K562 (cell line): ENCODE measurements at places on chromosomes 3 and 15.

DNA sequence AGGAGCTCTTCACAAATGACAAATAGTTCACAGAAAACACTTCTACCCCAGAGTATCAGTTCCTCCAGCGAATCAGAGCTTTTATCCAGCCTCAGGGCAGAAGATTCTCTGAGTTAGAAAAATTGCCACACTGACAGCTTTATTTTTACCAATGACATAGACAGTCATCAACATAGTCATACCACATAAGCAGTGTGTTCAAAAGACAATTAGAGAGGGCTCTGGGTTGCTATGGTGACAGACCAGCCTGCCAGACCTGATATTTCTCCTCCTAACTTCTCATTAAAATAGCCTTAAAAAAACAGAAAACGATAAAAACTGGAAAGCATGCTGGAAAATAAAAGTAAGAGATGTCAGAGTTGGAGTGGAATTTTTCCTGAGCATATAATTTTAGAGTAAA lies 45.9 kb upstream of the COL6A5 start:
- no peak for DNase-seq

- no peak for DNase-seq
Measured at GRCh38 chr15:44596511-44597010, 59.6 kb downstream of the EIF3J start.

DNA sequence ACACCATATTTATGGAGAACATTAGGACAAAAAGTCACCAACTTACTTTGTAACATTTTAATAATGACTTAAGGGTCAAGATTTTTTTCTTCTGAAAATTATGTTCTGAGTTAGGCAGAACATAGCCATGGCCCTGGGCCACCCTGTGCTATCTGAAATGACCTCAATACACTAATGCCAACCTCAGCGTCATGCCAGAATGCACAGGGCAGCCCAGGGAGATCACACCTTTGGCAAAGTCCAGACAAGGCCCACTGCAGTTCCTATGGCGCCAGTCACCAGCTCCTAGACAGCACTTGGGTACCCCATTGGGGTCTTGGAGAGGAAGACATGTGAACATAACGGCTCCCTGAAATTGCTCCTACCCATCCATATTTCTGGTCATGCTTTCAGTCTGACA lies 33.1 kb downstream of the HCLS1 start:
- no peak for DNase-seq

DNA sequence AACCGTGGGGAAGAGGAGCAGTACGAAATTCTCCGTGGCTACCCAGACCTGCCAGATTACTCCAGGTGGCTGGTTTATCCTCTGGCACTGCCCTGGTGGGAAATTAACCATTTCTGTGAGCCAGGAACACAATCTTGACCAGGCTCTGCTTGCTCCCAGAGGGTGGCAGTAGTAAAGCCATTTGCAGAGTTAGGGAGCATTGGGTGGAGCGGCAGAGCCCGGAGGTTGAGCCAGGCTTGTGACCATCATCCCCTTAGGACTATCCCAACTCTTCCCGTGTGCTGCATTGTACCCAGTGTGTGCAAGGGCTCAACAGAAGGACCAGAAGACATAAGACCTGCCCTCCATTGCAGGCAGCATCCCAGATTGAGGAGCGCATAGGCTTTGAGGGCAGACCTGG lies 5.3 kb downstream of the KNG1 start:
- no peak for DNase-seq

DNA sequence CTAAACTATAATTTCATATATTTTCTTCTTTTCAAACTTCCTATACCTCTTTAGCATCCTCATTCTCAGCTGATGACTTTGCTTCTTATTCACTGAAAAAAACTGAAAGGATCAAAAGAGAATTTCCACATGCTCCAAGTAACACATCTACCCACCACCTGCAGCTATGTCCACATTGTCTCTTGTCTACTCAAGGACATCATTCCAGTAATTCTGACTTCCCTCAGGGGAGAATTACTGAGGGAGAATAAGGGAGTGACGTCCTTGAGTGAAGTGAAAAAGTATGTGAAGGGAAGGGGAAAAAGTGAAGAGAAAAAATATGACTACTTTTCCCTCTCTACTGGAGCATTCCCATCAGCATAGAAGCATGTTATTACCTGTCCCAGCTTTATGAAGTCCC lies 32.6 kb downstream of the ETFA start:
- no peak for DNase-seq

DNA sequence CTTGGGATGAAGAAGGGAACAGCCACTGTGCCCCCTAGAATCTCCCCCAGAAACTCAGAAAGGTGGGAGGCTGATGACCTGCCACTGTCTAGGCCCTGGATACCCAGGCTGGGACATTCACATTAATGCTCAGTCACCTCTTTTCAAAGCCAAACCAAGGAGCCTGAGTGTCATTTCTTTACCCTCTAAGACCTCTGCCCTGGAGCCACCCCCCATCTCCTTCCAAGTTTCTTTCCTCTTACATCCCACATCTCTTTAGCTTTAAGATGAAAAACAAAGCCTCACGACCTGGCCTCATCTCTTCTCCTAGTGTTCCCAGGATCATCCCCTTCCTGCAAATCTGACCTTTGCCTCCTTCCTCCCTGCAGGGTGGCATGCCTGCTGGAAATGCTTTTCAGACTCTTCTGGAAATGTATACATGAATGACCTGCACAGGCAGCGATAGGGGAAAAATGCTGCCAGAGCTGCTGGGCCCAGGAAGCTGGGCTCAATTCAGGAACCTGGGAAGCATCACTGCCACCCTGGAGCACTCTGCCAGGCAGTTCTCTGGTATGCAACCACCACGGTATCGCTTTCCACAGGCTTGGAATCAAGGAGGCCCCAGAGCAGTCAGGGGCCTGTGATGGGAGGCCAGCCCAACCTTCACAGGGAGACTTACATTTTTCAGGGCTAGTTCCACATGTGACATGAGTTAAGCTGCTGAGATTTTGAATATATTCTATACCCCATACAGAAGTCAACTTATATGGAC lies 67.6 kb downstream of the DAPK2 start:
- no peak for DNase-seq

DNA sequence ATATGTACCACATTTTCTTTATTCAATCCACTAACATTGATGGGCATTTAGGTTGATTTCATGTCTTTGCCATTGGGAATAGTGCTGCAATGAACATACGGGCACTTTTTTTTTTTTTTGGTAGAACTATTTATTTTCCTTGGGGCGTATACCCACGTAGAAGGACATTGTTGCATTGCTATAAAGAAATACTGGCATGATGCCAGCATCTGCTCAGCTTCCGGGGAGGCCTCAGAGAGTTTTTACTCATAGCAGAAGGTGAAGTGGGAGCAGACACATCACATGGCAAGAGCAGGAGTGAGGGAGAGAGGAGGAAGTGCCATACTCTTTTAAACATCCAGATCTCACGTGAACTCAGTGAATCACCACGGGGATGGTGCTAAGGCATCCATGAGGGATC lies 197.0 kb downstream of the SQOR start:
- no peak for DNase-seq

DNA sequence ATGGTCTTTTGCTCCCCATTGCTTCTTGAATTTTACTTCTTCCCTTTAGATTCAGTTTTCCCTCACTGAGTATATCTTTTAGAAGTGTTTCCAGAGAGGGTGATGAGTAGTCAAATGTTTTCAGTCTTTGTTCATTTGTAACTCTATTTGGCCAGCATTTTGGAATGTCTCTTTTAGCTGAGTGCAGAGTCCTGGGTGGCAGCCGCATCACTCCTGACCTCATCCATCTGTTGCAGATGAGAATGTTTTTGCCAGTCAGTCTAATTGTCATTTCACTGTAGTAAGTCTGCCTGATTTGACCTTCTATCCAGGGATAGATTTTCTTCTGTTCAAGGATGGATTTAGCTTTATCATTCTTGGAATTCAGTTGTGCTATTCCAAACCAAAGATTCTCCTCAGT lies 7.3 kb downstream of the SRPRB start:
- no peak for DNase-seq

DNA sequence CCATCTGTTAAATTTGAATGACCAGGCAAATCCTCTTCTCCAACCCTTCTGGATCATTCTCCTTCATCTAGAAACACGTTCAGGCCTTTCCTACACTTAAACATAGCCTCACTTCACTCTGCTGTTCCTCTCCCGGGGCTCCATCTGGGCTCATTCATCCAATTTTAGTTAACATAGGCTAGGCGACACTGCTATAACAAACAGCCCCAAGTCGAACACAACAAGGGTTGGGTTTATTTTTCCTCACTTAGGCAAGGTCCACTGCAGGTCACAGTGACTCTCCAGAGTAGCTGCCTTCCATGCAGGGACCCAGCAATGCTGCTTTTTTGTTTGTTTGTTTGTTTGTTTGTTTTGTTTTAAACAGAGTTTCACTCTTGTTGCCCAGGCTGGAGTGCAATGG lies 250.8 kb downstream of the XXYLT1 start:
- DNase-seq = no peak

DNA sequence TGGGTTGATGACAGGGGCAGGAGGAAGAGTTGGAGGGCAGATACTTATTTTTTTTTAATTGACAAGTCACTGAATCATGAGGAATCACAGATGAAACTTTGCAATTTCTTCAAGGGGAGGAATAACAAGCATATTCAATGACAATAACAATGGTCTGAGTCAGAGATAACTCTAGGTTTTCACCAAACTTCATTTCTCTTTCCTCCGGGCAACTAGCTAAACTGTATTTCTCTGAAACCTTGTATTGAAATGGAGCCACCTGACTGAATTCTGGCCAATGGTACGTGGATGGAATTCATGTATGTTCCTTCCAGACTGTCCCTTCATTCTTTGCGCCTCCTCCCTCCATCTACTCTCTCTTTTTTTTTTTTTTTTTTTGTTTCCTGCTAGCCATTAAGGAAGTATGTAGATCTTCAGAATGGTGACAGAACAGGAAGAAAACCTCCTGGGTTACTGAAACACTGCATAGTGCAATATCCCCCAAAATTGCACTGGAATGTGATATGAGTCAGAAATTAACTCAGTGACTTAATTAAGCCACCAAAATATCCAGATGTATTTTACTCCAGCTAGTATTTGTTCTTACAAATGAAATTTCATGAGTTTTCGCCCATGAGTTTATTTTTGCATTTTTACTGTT lies 495.4 kb downstream of the OTOL1 start:
- DNase-seq = no peak

DNA sequence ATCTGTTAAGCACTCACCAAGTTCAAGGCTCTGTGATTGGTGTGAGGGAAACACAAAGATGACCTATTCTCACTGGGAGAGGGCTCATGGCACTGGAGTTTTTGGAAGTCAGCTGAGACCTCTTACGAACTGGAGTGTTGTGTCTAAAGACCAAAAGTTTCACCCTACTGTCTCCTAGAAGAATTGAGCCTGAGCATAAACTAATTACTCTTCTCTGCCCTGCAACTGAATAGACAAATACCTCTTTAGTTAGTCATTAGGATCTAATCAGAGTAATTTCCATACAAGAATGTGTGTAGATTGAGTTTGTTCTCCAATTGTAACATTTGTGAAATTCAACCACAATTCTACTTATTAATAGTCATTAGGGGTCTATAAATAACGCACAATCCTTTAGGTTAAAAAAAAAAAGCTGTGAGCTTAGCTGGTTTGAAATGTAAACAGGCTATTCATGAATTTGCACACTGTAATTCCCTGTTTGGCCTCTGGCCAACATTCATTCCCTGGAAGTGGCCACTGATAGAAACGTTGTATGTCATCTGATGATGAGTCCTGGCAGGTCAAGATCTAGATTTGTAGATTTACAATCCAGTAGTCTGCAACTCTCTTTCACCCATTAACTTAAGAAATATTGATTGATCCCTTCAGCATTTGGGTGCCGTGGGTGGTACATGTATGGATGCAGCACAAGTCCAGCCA lies 76.8 kb upstream of the SOX14 start:
- no peak for DNase-seq

DNA sequence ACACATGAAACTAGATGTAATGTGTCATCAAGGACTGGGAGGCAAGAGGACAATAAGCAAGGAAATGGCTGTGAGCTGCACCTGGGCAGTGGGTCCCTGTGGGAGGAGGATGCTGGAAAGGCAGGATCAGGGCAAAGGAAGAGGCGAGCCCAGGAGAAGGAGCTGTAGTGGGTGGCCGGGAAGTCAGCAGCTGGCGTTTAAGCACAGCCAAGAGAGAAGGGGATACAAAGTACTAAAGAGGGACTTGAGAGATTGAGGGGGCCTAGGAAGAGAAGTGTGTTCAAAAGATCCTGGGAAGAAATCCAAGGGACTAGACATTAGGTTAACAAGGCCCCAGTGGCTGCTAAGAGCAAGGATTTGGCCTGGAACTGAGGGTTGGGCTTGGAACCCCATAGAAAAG lies 188.5 kb upstream of the SLC24A5 start:
- no peak for DNase-seq

GRCh38 chr3:66830301-66830700 lies 167.8 kb upstream of the KBTBD8 start:
- DNase-seq = no peak

DNA sequence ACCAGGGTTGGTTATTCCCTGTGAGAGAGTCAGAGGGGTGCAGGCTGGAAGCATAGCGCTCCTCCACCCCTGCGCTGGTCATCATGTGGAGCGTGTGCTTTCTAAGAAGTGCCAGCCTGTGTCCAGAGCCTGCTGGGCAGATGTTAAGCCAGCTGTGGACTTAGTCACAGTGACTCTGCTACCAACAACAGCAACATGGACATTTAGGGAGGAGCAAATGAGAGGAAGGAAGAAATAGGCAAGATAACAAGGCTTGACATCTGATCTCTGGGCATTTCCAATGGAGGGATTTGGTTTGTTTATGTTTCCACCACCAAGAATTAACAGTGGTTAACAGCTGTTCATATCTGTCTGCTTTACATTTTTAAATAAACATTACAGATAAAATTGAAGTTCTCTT lies 36.4 kb upstream of the MYZAP start:
- DNase-seq = no peak

DNA sequence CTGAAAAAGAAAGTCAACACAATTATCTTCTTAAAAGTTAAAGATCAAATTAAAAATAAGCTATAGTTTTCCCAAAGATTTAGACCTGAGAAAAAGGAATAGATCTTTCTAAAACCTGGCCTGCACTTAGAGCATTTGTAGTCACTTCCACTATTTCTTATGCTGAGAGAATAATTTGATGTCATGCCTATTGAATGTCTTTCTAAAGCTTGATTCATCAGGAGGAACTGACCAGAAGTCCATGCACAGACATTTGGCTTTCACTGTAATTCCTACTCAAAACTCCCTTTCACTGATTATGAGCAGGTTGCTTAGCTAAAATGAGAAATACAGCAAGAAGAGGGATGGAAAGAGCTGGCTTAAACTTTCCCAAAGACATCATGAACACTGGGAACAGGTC lies 4.3 kb downstream of the GREM1 start:
- no peak for DNase-seq

DNA sequence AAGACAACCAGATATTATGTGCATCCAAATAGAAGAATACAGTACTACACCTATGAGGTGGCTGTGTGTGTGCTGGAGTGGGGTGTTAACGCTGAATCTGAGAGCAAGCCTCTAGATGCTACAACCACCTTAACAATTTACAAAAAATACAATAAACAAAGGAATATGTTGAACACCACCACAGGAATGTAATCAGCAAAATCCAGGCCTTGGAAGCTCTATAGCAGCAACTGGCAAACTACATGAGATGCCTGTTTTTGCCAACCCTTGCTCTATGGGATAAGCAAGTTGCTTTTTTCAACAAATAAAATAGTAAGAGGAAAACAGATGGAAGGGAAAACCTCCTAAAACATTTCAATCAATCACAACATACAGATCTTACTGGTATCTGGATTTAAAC lies 23.9 kb downstream of the SLTM start:
- DNase-seq = no peak

GRCh38 chr3:133663569-133664313 lies 2.0 kb upstream of the TOPBP1 start:
- peak; percentile 39 for DNase-seq

GRCh38 chr15:83889995-83890394 lies 236.1 kb downstream of the ADAMTSL3 start:
- no peak for DNase-seq

- no peak for DNase-seq
Measured at GRCh38 chr3:101725890-101726275, 1.5 kb downstream of the CEP97 start.
